ENCODE measurements at places on chromosomes 12 and 14. TPM values are rescaled to one million over a fixed set of nuclear protein-coding genes. Genes with fewer than 3 reads are reported as not detected.

The RNASE1 gene
- 888 TPM for total RNA-seq

The KCNA5 gene
- total RNA-seq, result 1.8 TPM

GRCh38 chr12:95506707-95507523, 33.0 kb downstream of the METAP2 start:
- peaks cover 12% of the 10 kb centered on the region for H3K4me1 ChIP-seq
- DNase-seq, result no peak
- H3K27ac ChIP-seq, result no peak overlapping the region
- no peaks in the 10 kb centered on the region for H3K27me3 ChIP-seq
- peaks cover 83% of the 10 kb centered on the region for H3K36me3 ChIP-seq

GRCh38 chr12:108182096-108182495, 53.0 kb downstream of the WSCD2 start:
- DNase-seq, result no peak
- H3K27ac ChIP-seq, result no peak overlapping the region
- H3K4me3 ChIP-seq, result no peak overlapping the region

The SCN8A gene
- total RNA-seq, result 1.1 TPM

The HOMEZ gene
- total RNA-seq, result 11.0 TPM

The CBLN3 gene
- 2.9 TPM for total RNA-seq

- DNase-seq, result no peak
- H3K27ac ChIP-seq, result no peak overlapping the region
- no peaks in the 10 kb centered on the region for H3K36me3 ChIP-seq
- H3K4me1 ChIP-seq, result no peaks in the 10 kb centered on the region
These were observed 55.9 kb upstream of the MED13L start for GRCh38 chr12:116333402-116333801.

DNA sequence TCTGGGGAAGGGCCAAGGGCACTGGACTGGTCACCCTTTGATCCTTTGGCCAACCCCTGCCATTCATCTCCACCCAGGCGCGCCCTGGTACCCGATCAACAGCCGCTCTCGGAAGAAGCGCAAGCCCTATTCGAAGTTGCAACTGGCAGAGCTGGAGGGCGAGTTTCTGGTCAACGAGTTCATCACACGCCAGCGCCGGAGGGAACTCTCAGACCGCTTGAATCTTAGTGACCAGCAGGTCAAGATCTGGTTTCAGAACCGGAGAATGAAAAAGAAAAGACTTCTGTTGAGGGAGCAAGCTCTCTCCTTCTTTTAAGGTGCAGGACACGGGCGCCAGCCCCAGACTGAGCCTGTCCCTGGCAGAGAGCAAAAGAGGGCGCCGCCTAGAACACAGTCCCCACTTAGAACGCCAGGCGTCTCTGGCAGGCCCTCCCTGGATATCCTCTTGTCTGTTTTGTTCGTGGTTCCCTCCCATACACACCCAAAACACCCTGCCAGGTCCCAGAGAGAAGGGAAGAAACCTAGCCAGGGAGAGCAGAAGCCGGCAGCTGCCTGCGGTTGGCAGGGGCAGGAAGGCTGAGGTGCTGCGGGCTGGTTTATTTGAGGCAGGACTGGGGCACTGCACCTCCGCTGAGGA, 1.7 kb downstream of the HOXC12 start:
- H3K4me1 ChIP-seq, result no peaks in the 10 kb centered on the region
- DNase-seq, result no peak
- peaks cover 100% of the 10 kb centered on the region for H3K27me3 ChIP-seq
- no peak overlapping the region for H3K4me3 ChIP-seq
- H3K27ac ChIP-seq, result no peak overlapping the region
- H3K36me3 ChIP-seq, result no peaks in the 10 kb centered on the region

The KRT72 gene
- total RNA-seq, result not detected

DNA sequence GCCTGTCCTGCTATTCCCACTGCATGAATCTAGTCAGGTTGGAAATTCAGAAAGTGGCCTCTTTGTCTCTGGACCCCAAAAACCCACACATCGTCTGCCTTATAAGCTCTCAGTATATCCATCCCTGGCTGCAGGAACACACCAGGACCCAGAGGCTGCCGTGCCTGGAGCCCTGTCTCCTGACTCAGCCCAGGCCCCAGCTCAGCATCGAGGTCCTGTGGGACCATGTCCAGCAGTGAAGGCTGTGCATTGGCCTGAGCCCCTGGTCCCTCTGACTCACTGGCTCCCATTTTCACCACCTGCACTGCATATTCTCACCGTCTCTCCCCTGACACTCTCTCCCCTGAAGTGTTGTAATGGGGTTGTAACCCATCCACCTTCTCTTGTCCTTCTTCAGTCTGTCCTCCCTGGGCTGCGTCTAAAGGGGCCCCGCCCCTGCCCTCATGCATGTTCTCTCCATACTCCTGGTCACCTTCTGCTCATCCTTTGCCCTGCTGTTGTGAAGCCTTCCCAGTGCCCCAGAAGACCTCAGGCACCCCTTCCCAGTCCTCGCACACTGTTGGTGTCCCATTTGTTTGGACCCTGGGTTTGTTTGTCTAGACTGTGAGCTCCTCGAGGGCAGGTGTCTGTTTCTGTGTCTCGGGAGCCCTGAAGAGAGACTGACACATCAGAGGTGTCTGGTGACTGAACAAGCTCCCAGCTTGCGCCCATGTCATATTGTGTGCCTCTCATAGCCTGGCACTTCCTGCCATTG, 43.8 kb downstream of the EVL start:
- H3K4me1 ChIP-seq, result peaks cover 44% of the 10 kb centered on the region
- no peaks in the 10 kb centered on the region for H3K27me3 ChIP-seq
- peak overlapping the region; percentile 72 for H3K27ac ChIP-seq
- DNase-seq, result no peak

The CLEC4C gene
- total RNA-seq, result not detected

DNA sequence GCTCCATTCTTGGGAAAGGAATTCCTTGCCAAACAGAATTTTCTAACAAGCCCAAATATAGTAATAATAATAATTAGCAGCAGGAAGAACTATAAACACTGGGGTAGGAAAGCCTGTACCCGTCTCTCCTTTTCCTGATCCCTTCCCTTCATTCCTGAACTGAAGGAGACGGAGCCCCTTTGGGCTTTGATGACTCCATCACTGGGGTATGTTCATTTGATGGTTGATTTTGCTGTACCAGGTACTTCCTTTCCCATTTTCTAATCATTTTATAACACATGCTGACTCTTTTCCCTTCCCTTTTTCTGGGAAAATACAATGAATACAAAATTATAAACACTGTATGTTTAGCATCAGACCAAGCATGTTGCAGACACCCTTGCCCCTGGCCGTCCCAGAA, 3.6 kb upstream of the RCOR1 start:
- H3K36me3 ChIP-seq, result no peaks in the 10 kb centered on the region
- no peak overlapping the region for H3K4me3 ChIP-seq
- peaks cover 9% of the 10 kb centered on the region for H3K4me1 ChIP-seq
- no peak for DNase-seq

- H3K4me3 ChIP-seq, result no peak overlapping the region
- no peak for DNase-seq
- peaks cover 3% of the 10 kb centered on the region for H3K4me1 ChIP-seq
These were observed 87.2 kb upstream of the FGD4 start for GRCh38 chr12:32312049-32312670.

DNA sequence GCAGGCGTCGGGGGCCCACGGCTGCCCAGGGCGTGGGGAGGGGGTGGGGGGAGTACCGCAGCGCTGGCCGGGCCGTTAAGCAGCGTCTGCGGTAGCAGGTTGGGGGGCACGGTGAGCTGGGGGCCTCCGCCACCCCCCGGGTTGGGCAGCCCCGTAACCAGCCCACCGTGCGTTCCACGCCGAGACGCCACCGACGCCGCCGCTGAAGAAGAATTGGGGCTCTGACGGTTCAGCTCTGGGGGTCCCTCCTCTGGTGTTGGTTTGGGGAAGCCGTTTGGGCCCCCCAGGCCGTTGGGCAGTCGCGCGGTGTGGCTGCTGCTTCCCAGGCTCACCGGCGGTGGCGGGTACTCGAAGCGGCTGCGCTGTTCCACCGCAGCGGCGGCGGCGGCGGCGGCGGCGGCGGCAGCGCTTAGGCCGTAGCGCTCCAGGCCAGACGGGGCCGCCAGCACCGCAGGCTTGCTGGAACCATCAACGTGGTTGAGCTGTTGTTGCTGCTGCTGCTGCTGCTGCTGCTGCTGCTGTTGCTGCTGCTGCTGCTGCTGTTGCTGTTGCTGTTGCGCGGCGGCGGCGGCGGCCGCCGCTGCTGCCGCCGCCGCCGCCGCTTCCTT, 1.5 kb downstream of the IRF2BPL start:
- peak; percentile 84 for DNase-seq
- H3K4me1 ChIP-seq, result peaks cover 65% of the 10 kb centered on the region
- peak overlapping the region; percentile 99 for H3K27ac ChIP-seq
- peaks cover 6% of the 10 kb centered on the region for H3K36me3 ChIP-seq
- peak overlapping the region; percentile 73 for H3K4me3 ChIP-seq
- no peaks in the 10 kb centered on the region for H3K27me3 ChIP-seq

- no peak overlapping the region for H3K4me3 ChIP-seq
- peaks cover 65% of the 10 kb centered on the region for H3K36me3 ChIP-seq
- H3K4me1 ChIP-seq, result no peaks in the 10 kb centered on the region
- H3K27ac ChIP-seq, result no peak overlapping the region
These were observed 107.0 kb downstream of the HECTD4 start for GRCh38 chr12:112275207-112275606.

The TRIM9 gene
- total RNA-seq, result 0.32 TPM

The SLC10A1 gene
- total RNA-seq, result not detected

The NUP37 gene
- total RNA-seq, result 17.6 TPM

The PPP1R36 gene
- total RNA-seq, result 0.46 TPM

GRCh38 chr12:52925717-52926595, 21.1 kb upstream of the KRT8 start:
- peaks cover 10% of the 10 kb centered on the region for H3K4me1 ChIP-seq
- no peak for DNase-seq
- H3K36me3 ChIP-seq, result no peaks in the 10 kb centered on the region
- no peak overlapping the region for H3K4me3 ChIP-seq
- no peaks in the 10 kb centered on the region for H3K27me3 ChIP-seq

DNA sequence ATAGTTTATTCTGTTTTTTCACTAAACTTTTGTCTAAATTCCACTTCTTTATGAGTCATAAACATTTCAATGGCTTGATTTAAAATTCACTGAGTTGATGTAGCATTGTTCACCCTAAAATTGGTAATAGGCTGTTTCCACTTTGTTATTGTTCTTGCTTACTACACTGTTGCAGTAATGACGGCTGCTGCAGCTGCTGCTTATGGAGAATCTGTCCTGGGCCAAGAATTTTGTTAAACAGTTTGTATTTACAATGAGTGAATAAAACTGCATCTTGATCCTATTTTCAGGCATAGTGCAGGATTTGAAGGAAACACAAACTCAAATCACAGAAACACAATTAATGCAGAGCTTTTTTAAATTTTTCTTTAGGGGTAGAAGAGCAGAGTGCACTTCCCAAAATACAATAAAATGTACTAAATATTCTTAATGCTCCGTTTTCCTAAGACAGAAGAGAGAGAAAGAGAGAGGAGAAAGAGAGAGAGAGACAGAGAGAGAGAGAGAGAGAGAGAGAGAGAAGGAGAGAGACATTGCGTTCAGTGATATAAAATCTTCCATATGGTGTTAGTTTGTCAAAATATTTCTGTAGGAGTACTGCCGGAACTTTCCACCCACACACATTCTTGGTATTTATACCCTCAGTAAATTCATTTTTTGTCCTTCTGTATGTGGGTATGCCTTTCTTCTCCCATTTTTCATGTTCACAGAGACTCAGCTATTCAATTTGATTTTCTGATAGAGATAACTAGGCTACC, 266.4 kb downstream of the LRFN5 start:
- H3K27me3 ChIP-seq, result no peaks in the 10 kb centered on the region
- DNase-seq, result no peak
- no peak overlapping the region for H3K4me3 ChIP-seq
- H3K36me3 ChIP-seq, result no peaks in the 10 kb centered on the region
- H3K27ac ChIP-seq, result no peak overlapping the region

GRCh38 chr12:6780573-6780972, 8.3 kb downstream of the LAG3 start:
- H3K4me3 ChIP-seq, result no peak overlapping the region
- no peaks in the 10 kb centered on the region for H3K36me3 ChIP-seq
- no peaks in the 10 kb centered on the region for H3K27me3 ChIP-seq
- no peak overlapping the region for H3K27ac ChIP-seq

The OTUB2 gene
- total RNA-seq, result 1.0 TPM

- DNase-seq, result peak; percentile 58
- H3K4me1 ChIP-seq, result peaks cover 19% of the 10 kb centered on the region
- no peak overlapping the region for H3K27ac ChIP-seq
- H3K36me3 ChIP-seq, result no peaks in the 10 kb centered on the region
These were observed 4.9 kb downstream of the CDC42BPB start for GRCh38 chr14:103052407-103052806.

DNA sequence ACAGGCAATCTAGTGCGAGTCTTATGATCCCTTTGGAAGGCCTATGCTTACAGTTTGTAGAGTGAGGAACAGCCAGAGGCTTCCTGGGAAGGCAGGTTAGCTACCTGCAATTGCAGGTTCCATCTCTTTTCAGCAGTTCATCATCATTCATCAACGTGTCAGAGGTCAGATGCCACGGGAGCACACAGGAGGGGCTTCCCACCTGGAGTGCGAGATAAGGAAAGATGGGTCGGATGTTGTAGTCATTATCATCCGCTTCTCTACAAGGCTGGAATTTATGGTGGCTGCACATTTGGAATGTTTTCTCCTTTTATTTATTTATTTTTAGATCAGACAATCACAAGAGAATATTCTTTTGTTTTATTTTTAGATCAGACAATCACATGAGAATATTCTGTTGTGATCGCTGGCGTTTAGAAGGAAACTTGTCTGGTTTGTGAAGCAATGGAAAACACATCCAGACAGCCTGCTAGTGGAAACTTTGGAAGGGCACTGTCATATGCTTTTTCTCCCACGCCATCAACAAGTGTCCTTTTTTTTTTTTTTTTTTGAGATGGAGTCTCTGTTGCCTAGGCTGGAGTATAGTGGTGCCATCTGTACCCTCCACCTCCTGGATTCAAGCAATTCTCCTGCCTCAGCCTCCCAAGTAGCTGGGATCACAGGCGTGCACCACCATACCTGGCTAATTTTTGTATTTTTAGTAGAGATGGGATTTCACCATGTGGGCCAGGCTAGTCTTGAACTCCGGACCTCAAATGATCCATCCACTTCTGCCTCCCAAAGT, 1.9 kb upstream of the BICD1 start:
- peaks cover 7% of the 10 kb centered on the region for H3K4me1 ChIP-seq
- H3K4me3 ChIP-seq, result no peak overlapping the region
- no peaks in the 10 kb centered on the region for H3K36me3 ChIP-seq

- DNase-seq, result no peak
- no peaks in the 10 kb centered on the region for H3K27me3 ChIP-seq
- peak overlapping the region; percentile 98 for H3K27ac ChIP-seq
- peaks cover 61% of the 10 kb centered on the region for H3K4me1 ChIP-seq
These were observed 1.7 kb upstream of the KLC1 start for GRCh38 chr14:103627073-103628025.

DNA sequence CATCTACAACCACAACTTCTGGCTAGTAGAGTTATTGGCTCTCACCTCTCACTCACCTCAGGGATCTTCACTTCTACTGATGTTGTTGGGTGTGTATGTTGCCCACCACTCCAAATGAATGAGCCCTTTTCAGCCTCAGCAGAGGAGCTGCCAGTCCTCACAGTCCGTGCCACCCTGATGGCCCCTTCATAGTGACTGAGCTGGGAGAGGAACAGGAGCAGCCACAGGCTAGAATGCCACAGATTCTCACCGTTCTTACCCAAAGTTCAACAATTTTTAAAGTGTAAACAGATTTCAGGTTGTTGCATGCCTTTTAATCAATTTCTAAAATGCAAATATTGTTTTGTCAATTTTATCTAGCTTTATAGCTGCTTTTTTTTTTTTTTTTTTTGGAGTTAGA, 74.5 kb upstream of the DNM1L start:
- H3K27ac ChIP-seq, result no peak overlapping the region
- no peaks in the 10 kb centered on the region for H3K27me3 ChIP-seq
- peaks cover 8% of the 10 kb centered on the region for H3K4me1 ChIP-seq
- peaks cover 65% of the 10 kb centered on the region for H3K36me3 ChIP-seq
- no peak for DNase-seq
- no peak overlapping the region for H3K4me3 ChIP-seq

GRCh38 chr14:35333797-35334743, 41.9 kb downstream of the PSMA6 start:
- no peak for DNase-seq
- H3K36me3 ChIP-seq, result no peaks in the 10 kb centered on the region
- H3K4me1 ChIP-seq, result peaks cover 71% of the 10 kb centered on the region
- H3K27ac ChIP-seq, result peak overlapping the region; percentile 94
